ENCODE measurements at places on chromosomes 6 and 20.

DNA sequence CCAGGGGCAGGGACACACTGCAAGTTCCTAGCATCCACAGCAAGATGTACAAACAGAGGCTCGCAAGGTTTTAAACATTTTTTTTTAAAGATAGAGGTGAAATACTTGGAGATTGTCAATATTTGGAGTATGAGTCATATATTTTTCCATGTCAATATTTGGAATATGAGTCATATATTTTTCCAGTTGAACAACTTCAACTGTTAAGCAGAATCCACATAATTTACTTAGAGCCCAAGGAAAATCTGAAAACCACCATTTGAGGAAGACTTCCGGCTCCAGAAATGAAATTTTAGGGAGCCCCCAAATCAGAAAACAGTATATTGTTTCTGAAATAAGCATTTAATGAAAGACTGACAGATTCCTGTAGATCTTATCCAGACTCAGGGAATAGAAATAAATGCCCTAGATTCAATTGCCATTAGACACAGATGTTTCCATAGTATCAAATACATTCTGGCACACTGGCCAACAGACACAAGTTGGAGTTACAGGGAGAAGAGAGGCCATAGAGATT, 51.6 kb upstream of the FAM184A start:
- no peak for DNase-seq

DNA sequence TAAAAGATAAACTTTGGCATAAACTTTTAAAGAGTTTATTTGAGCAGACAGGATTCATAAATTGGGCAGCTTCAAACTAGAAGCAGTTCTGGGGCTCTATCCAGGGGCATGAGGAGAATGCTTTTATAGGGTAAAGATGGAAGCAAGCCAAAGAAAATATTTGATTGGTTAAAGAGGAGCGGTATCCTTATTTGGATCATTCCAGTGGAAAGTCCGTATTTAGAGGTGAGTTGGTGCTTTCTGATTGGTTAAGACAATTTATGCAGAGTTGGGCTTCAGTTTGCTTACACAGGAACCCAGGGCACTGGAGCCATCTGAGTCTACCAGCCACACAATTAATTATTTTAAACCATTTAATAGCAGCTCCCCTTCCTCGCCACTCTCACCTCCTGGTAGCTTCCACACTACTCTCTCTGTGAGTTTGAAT, 37.9 kb upstream of the RNF217 start:
- DNase-seq, result no peak

DNA sequence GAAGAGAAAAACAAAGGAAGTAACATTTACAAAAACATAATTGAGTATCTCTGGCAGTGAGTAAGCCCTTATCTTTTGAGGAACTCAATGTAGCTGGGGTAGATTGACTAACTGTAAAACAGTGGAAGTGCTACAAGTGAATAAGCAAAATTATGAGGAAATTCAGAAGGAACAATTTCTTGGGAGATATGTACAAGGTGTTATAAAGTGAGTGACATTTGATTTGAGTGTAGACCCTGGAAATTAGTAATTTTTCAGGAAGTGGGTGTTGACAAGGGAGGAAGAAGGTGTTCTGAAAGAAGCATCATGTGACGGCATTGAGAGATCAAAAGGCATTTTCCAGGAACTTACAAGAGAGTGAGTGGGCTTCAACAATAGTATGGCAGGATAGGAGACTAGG, 22.2 kb downstream of the XRN2 start:
- DNase-seq, result no peak

GRCh38 chr6:167148021-167148420, 9.8 kb downstream of the GPR31 start:
- DNase-seq, result no peak

GRCh38 chr20:33788351-33789049, 22.6 kb upstream of the CHMP4B start:
- no peak for DNase-seq

DNA sequence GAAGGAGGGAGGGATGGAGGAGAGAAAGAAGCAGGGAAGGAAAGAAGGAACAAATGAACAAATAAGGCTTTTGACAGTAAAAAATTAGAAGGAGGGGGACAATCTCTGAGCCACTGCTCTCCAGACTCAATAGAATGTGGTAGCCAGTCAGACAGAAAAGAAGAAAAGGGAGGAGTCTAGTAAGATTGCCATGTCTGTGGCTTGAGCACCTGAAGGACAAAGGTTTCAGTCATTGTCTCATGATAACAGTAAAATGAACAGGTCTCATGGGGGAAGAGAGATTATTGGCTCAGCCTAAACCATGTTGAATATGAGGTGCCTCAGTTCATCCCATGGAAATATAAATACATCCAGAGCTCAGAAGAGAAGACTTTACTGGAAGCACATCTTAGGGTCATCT, 14.0 kb upstream of the LOC128125822 start:
- no peak for DNase-seq

GRCh38 chr6:153231048-153231646, 100.1 kb upstream of the RGS17 start:
- DNase-seq, result no peak

DNA sequence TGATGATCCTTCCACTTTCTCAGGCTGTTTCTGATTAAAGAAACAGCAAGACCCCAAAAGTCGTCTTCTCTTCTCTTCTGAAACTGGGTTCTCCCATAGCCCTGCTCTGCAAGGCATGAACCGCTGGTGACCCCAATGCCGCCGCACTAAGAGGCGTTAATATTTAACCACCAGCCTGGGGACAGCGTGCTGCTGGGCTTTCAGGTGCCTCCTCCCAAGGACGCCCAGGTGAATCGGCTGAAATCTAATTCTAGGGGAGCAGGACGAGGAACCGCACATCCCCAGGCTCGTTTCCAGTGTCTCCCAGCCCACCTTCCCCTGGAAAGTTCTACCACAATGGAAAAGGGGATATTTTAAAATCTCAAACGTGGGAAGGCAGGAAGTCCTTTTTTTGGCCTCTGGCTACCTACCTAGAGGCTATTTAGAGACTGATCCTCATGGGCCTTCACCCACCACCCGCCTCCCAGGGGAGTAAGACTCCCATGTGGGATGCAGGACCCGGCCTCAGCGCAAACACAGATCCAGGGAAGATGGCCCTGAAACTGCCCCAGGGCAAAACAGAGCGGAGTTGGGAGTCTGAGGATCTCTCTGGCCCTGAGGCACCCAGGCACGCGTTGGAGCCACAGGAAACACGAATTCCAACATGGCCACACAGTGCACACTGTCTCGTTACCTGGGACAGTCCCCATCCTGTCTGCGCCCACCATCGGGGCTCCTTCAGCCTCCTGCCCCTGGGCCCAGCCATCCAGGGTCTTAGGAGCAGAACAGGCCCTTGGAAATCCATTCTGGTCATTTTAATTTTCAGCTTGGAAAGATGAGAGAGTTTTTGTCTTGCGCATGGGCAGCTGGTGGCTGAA, 56.2 kb downstream of the BMP7 start:
- DNase-seq, result no peak

GRCh38 chr6:34018961-34019606, 126.8 kb downstream of the GRM4 start:
- DNase-seq, result no peak

GRCh38 chr6:155108070-155108820, 113.1 kb downstream of the TIAM2 start:
- no peak for DNase-seq

DNA sequence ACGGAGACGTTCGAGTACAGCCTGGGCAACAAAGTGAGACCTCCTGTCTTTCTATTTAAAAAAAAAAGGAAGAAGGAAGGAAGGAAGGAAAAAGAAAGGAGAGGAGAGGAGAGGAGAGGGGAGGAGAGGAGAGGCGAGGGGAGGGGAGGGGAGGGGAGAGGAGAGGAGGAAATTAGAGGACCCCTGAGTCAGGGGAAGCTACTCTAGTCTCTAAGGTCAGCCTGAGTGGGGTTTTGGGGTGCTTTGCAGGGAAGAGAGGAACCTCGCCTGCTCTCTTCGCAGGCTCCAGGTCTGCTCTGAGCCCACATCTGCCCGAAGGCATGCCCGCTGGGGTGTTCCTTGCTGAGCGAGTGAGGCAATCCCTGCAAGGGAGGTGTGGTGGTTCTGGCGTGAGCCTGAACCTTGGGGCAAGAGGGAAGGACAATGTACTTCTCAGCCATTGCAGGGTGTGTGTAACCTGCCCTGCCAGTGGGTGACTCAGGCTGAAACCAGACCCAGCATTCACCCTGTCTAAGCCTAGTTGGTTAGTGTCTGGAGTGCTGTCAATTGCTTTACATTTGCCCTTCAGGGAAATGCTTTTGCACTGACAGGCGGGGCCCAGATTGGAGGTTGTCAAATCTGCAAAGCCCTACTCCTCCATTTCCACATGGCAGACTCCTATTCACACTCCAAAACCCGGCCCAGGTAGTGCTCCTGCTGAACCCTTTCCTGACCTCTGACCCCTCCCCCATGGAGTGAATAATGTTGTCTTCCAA, 15.3 kb upstream of the MMP9 start:
- DNase-seq, result no peak

- DNase-seq, result no peak
These were observed 19.1 kb downstream of the GCNT2 start for GRCh38 chr6:10540073-10540746.

- DNase-seq, result peak; percentile 92
These were observed 6.8 kb upstream of the MICA start for GRCh38 chr6:31396422-31397152.

GRCh38 chr6:33817489-33817888, 13.7 kb upstream of the MLN start:
- DNase-seq, result no peak

DNA sequence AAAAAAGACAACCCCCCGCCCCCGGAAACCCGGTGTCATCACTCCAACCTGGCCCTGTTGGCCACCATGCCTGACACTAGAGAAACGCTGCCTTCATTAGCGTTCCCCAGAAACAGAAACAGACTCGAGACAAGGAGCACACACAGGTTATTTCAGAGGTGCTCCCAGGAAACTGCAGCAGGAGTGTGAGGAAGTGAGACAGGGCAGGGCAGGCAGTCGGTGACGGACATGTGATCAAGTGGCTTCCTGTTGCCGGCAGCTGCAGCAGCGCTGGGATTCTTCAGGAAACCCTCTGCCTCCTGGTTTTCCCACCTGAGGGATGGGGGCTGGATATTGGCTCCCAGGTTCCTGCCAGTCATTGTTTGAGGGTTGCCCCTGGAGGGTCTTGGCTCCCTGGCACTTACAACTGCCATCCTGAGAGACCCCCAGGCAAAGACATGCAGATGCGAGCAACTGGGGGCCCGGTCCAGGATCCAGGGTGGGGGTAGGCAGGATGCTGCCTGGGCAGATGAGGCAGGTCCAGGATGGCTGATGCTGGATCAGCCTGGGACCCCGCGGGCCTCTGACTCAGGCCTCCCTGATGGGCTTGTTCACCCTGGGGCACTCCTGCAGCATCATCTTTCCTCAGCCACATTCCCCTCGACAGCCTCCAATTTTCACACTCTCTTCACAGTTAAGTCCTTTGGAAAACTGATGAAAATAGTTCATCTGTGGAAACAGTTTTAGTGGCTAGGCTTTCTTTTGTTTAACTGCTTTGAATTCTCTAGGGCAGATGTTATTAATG, 150.7 kb upstream of the SYNDIG1 start:
- DNase-seq, result no peak

DNA sequence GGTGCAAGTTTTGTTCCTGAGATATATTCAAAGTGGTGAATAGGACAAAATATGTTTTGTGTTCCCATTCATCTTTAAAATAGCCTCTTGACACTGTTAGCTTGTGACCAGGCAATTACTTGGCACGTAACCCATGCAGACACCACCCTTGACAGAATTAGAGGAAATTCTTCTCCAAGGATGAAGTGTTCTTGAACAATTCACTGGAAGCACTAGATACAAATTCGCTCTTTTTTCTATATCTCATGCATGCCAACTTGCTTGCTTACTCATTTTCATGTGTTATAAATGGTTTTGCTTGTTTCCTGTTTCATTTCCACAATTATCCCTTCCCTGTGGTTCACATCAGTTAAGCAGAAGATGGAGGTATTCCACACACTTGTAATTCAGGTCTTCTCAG, 105.2 kb upstream of the MAN1A1 start:
- DNase-seq, result no peak

GRCh38 chr6:153591159-153591558, 447.9 kb upstream of the OPRM1 start:
- no peak for DNase-seq

DNA sequence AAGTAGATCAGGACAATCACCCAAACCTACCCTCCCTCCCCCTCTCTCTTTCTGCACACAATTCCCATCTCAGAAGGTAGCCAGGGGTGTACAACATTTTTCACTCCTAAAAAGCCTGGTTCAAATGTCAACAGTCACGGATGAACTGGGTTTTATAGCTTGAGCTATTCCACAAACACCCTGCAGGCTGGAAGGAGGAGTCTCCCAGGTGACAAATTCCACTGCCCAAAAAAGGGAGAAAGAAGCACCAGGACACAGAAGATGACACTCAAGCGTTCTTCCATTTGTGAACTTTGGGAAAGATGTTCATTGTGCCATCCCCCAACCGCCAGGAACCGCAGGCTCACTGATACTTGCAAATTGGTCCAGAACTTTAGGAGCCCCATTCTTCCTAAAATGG, 111.5 kb upstream of the NFATC2 start:
- DNase-seq, result no peak

DNA sequence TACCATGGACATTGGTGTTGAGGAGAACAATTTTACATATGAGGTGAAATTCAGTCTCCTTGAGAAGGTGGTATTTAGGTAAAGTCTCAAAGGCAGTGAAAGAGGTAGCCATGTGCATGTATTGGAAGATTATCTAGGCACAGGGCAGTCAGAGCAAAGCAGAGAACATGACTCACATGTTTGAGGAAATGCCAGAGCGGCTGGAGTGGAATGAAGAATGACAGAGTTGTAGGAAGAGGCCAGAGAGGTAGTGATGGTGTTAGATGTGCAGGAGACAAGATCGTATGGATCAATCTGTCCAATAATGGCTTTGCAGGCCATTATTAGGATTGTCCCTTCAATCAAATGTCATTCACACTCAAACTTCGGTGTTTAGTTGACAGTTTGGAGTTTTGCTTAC, 449.4 kb upstream of the PTCHD4 start:
- DNase-seq, result no peak

GRCh38 chr6:31764198-31764597, 1.7 kb downstream of the SAPCD1 start:
- DNase-seq, result no peak

GRCh38 chr6:138588805-138589434, 89.6 kb upstream of the NHSL1 start:
- DNase-seq, result no peak

Measured in cardiac septum (tissue), 1 donor.